ENCODE measurements at places on chromosomes 11 and 22.
A peak's percentile ranks its signal among the peaks of the same experiment; 100 is the strongest.

GRCh38 chr22:17783312-17783711 lies 9.0 kb upstream of the BID start:
- no peak for DNase-seq

DNA sequence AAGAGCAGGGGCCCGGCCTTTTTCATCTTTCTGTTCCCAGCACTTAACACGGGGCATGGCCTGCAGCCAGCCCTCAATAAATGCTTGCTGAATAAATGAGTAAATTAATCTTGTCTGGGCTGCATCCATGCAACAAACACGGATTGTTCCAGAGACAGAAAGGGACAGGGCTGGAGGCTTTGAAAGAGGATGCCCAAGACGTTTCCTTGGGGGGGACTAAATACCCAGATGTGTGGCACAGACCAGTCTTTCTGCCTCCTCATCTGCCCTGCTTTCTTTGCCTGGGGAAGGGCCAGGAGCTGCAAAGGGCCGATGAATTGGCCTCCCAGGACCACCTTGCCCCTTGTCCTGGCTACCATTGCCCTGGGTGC lies 40.4 kb downstream of the SHISAL1 start:
- DNase-seq = no peak

GRCh38 chr22:38921806-38922205 lies 35.6 kb upstream of the APOBEC3A start:
- no peak for DNase-seq

- no peak for DNase-seq
Observed at GRCh38 chr11:69427906-69428880, 53.3 kb upstream of the LINC01488 start.

- no peak for DNase-seq
Observed at GRCh38 chr22:11616811-11617210, 3911.2 kb upstream of the OR11H1 start.

DNA sequence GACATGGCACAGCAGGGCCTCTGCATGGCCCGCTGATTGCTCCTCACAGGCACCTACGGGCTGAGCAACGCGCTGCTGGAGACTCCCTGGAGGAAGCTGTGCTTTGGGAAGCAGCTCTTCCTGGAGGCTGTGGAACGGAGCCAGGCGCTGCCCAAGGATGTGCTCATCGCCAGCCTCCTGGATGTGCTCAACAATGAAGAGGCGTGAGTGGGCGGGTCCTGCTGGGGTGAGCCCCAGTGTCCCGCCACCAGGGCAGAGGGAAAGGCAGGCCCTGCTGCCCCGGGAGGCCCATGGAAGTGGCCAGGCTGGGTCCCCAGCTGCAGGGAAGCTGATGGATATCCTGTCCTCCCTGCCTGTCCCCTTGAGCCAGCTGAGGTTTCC lies 18.6 kb upstream of the DGCR8 start:
- DNase-seq = no peak

GRCh38 chr11:57081356-57081755 lies 92.6 kb downstream of the OR5AK2 start:
- DNase-seq = no peak

- DNase-seq = no peak
Observed at GRCh38 chr11:12171921-12172320, 61.5 kb downstream of the MICAL2 start.

- DNase-seq = peak; percentile 82
Observed at GRCh38 chr22:37643225-37643847, 3.9 kb downstream of the SH3BP1 start.

- no peak for DNase-seq
Observed at GRCh38 chr11:76456571-76456970, 11.8 kb downstream of the EMSY start.

DNA sequence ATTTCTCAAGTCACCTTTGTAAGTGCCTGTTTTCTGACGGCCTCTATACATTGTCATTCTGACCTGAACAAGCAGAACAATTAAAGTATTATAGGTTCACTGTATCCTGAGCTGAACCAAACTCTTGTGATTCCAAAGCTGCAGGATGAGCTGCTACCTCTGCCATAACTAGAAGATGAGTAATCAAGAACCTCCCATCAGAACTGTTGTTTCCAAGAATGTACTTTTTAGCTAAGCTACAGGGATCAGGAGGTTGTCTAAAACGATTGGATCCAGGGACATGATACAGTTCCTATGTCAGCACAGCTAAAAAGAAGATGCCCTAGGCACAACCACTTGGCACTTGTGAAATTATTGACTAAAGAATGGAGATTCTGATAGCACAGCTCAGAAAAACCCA lies 288.4 kb upstream of the CCDC90B start:
- DNase-seq = no peak

DNA sequence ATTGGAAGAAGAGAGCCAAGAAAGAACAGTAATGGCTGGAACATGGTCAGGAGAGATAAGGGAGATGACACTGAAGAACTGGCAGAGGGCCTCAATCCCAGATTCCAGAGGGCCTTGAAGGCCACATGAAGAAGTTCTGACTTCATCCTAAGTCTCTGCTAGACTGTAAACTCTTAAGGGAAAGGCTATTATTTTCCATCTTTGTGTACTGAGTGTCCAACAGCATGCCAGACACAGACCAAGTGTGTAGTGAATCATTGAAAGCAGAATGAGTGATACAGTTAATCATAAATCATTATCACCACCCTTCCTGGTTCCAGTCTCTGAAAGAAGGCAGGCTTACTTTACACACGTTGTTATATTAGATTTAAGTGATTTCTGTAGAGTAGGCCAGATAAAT lies 185.3 kb upstream of the C11orf87 start:
- DNase-seq = no peak

- DNase-seq = no peak
Observed at GRCh38 chr22:20191000-20191515, 40.2 kb upstream of the CCDC188 start.

GRCh38 chr11:127935081-127935480 lies 652.3 kb downstream of the ETS1 start:
- no peak for DNase-seq

GRCh38 chr11:114066046-114066648 lies 6.6 kb downstream of the ZBTB16 start:
- no peak for DNase-seq

DNA sequence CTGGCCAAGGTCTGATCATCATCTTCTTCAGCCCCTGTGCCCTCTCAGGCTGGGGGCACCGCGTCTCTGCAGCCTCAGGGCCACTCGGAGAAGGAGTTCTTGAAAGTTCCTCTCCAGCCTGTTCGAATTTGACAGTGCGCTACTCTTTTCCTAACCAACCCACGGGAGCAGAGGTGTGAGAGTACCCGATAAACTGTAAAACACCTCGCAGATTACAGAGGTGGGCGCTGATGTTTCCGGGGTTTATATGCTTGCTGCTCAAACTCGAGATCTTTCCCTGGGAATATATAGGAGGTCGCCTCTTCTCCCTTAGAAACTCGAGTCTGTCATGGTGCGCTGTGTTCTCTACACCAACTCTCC lies 515 bp downstream of the CTR9 start:
- peak; percentile 3 for DNase-seq

GRCh38 chr11:61362542-61362875 lies 335 bp downstream of the TMEM138 start:
- no peak for DNase-seq

- no peak for DNase-seq
Observed at GRCh38 chr22:49760280-49760629, 67.4 kb downstream of the BRD1 start.

DNA sequence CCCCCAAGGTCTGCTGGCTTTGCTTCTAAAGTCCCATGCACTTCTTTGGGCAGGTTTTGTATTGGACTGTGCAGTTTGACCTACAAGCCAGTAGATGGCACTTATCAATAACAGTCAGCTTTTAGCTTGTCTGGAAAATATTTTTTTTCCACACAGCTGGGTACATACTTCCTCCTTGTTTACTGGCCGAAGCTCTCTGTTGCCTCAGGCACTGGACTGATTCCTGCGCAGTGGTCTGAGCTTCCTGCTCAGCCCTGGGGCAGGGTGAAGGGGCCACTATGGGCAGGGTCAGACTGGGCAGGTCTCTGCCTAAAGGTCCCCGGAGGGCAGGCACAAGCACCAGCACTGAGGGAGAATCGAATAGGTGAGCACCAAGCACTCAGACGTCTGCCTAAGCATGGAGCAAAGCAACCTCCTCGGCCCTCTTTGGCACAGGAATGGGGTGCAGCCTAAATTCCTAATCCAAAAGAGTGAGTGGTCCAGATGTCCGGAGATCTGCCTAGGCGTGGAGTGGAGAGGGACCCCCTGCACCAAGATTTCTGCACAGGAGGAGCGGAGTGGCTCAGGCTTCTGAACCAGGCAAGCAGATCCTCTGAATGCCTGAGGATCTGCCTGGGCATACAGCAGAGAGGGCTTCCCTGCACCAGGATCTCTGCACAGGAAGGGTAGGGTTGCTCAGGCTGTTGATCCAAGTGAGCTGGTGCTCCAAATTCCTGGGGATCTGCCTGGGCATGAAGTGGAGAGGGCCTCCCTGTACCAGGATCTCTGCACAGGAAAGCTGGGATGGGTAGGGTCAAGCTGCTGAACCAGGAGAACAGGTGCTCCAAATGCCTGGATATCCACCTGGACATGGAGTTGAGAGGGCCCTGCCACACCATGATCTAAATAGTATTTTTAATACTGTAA lies 105.9 kb upstream of the C11orf58 start:
- DNase-seq = no peak

- no peak for DNase-seq
Observed at GRCh38 chr11:113564527-113565130, 89.4 kb upstream of the DRD2 start.
